ENCODE measurements at places on chromosomes 11 and 22.

DNA sequence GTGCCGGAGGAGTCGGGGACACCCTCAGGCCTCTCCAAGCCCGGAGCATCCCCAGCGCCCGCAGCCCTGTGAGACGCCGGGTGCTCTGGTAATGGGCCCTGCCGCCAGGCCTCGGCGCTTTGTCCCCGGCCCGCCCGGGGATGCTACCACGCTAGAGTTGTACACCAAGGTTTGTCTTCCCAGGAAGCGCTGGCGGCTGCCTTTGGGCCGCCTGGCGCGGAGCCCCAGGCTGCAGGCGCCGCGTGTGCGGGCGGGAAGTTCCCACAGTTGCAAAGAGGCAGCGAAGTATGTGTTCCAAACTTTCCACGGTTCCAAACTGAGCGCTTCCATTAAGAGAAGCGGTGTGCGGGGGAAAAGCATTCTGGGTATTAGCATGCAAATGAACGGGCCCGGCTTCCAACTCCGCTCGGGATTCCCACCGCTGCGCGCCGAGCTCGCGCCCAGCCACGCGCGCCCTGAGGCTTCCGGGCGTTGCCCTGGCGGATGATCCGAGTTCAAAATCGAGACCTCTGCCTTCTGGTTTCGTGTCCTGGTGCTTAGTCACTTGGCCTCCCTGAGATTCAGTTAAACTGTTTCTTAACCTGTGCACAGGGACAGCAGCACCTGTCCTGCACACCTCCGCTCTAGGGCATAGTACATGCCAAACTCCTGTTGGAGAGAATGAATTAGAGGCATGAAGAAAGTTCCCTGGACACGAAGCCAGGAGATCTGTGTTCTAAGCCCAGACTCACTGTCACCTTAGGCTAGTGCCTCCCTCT lies 1.3 kb upstream of the PATZ1 start:
- no peak for DNase-seq

GRCh38 chr11:69305885-69306540 lies 12.1 kb downstream of the MYEOV start:
- no peak for DNase-seq

DNA sequence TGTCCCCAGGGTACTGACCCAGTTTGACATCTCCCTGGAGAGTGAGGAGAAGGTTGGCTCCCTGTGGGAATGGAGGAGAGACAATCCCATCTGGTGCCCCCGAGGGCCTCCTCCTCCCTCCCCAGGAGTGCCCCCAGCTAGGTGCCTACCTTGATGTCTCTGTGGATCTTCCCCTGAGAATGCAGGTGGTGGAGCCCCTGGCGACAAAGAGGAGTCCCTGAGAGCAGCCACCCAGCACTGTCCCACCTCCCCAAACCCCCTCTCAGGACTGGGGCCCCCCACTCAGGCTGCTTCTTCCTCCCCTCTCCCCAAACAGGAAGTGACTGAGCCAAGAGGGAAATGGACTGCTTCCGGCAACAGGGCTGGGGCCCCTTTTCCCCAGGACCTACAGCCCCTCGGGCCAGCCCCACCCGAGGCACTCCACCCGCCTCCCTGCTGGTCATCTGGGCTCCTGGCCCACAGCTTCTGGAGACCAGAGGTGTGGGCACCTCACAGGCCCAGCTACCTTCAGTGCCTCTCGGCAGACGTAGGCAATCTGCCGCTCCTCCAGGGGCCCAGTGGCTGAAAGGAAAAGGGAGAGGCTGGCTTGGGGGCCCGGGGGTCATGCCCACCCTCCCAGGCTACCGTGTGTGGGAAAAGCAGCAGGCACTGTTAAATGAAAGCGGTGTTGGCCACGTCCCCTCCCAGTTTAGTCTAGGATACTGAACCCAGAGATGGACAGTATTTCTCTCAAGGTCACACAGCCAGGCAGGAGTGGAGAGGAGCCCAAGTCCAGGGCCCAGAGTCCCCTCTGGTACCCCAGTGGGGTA lies 1.2 kb downstream of the MAP4K2 start:
- DNase-seq: no peak

DNA sequence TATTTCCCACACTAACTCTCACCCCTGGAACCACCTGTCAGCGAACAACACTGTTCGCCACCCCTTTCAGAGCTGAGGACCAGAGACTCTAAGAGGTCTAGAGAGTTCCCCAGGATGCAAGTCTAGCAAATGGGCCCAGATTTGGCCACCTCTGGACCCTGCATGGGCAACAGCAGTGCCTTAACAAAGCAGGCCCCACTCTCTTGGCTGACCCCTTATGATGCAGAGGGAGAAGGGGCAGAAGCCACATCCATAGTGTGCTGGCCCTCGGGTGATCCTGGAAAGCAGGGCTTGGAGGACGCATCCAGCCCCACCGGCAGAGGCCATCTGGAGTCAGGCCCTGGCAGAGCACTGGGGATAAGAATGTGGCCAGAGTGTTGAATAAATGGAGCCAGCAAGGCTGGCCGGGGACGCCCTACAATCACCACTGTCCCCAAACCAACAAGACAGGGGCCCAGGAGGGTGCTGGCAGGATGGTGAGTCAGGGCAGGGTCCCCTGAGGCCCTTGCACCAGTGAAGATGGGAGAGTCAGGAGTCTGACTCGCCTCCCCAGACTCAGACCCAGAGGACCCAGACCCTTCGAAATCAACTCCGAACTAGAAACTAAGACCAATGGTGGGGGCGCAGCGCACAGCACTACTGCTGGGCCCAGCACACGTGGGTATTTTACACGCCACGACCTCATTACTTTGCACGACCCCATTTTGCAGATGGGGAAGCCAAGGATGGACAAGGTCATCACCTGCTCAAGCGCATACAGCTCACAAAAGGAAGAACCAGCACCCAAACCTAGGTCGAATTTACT lies 6.5 kb downstream of the CSNK1E start:
- DNase-seq: no peak

- DNase-seq: peak; percentile 99
Observed at GRCh38 chr11:288478-289397, at the start of gene PGGHG. Gene PGGHG (plus strand): TSS chr11:289126. CDS start chr11:289817, 691 bp downstream.

GRCh38 chr11:59616396-59616982 lies 915 bp upstream of the OSBP start:
- DNase-seq: no peak

DNA sequence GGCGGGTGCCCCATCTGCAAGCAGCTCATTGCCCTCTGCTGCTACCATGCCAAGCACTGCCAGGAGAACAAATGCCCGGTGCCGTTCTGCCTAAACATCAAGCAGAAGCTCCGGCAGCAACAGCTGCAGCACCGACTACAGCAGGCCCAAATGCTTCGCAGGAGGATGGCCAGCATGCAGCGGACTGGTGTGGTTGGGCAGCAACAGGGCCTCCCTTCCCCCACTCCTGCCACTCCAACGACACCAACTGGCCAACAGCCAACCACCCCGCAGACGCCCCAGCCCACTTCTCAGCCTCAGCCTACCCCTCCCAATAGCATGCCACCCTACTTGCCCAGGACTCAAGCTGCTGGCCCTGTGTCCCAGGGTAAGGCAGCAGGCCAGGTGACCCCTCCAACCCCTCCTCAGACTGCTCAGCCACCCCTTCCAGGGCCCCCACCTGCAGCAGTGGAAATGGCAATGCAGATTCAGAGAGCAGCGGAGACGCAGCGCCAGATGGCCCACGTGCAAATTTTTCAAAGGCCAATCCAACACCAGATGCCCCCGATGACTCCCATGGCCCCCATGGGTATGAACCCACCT lies 28.0 kb upstream of the L3MBTL2 start:
- no peak for DNase-seq

- DNase-seq: no peak
Observed at GRCh38 chr22:35686298-35686697, 31.4 kb upstream of the APOL5 start.

DNA sequence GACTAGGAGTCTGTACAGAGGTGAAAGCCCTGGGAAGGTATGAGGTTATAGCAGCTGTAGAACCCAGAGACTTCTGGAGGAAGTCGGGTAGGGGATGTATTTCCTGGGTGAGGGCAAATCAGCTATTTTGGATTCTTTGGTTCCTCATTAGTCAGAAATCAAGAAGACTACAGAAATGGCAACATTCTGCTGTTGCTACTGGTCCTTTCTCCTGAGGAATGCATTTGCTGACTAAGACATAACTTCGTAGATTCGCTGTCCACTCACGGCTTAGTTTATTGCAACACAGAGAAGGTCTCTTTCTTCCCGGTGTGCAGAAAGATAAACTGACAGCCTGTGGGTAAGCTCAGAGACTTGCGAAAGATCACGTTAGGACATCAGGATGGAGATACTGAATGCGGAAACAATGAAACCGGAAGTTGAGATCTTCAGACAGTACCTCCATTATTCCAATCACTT lies 25.3 kb upstream of the SESN3 start:
- no peak for DNase-seq

GRCh38 chr11:134469627-134470026 lies 57.6 kb upstream of the B3GAT1 start:
- DNase-seq: no peak

DNA sequence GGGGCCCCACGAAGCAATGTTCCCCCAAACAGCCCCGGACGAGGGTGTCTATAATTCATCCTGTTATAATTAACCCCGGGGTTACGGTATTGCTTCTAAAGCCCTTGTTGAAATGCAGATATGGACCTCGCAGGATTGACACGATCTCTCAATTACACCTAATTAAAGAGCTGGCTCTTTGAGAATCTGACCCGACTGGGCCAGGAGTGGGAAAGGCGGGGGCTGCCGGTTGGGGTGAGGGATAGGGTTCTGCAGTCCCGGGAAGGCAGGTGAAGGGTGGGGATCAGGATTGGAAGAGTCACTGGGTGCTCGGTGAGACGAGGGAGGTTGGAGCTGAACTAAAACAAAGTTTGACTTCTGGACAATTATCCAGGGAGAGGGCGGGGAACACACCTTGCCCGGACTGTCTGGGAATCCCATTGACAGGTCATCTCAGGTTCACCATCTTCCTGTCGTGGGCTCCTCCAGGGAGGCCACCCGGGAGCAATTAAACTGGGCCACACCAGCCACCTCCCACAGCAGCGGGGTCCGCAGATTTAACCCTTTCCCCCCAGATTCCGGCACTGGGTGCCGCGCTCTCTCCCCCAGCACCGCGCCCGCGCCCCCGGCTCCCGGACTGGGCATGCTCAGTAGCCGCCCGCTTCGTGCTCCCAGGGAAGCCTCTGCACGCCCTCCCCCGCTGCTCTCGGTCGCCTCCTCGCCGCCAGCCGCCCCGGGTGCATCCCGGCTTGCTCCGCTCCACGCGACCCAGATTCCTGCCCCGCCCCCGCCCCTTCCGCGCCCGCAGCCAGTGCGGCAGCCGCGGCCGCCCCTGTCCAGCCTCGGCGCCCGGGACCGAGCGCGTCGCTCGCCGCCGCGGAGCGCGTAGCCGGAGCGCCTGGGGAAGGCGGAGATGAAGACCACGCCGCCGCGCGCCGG lies at the start of gene ELMOD1:
ELMOD1 (plus strand) TSS at position 688 of the 918 bp plus-strand sequence. CDS start 27,043 bp downstream, outside the sequence.
- DNase-seq: peak; percentile 40

- no peak for DNase-seq
Observed at GRCh38 chr22:17980015-17980590, 44.3 kb downstream of the MICAL3 start.

- no peak for DNase-seq
Observed at GRCh38 chr11:36447947-36448346, 62.1 kb downstream of the TRAF6 start.

GRCh38 chr11:130390071-130390758 lies 38.2 kb downstream of the ADAMTS8 start:
- DNase-seq: no peak

DNA sequence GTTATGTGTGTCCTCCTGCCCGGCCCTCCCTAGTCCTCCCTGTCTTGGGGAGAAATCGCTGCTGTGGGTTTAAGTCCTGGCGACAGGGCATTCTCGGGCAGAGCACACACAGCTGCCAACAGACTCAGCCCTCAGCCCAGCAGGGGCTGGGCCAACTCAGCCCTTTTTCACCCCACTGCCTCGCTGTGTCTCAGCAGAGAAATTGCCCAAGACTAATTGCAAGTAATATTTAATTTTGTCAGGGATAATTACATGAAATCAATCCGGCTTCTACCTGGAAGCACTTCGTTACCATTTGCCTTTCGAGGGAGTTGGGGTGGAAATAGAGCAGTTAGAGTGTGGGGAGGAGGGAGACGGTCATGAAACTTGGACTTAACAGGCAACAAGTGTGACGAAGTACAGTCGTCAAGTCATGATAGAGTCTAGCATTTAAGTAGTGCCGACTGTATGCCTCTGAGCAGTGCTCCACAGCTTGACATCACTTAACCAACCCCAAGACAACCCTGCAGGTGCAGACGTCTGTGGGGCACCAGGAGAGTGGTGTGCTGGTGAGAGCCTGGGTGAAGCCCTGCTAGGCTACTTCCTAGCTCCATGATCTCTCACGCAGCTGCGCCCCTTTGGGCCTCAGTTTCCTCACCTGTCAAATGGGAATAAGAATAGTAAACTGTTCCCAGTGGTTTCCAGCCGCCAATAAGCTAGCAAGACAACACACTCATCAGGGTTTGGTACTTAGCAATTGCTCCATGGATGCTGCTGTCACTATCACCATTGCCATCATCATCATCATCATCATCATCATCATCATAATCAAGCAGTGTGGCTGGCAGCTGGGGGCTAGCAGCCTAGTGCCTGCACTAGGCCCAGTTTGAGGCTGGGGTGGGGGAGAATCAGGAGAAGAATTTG lies 29.2 kb downstream of the MN1 start:
- DNase-seq: no peak

DNA sequence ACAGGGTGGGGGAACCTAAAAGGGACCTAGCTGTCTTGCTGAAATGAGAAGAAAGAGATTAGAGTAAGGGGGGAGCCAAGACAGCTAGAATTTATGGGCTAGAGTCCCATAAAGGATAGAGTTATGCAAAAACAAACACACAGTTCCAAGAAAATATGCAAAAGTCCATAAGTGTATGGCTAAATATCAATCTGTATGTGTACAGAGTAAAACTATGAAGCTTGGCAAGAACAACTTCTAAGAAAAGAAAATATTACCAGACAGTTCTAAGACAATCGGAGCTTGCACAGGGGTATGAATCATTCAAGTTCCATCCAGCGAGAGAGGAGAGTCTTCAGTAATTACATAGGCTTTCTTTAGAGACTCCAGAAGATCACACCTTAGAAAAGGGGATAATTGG lies 41.8 kb downstream of the GDPD4 start:
- no peak for DNase-seq

GRCh38 chr22:46965555-46966494 lies 203.4 kb downstream of the TBC1D22A start:
- no peak for DNase-seq

DNA sequence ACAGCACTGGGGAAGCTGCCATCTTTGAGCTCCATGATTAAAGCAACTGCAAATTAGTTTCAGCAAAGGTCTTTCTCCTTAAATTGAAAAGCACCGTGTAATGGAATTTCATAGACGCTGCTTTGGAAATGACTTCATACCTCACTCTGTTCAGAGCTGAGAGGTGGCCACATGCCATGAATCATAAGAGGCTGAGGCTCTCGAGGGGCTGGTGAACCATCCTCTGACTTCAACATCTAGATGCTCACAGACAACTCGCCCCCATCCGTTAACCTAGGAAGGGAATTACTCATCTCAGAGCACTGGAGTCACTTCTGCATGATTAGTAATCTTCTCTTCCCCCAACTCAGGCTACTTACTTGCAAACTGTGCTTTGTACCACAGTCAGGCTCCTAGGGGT lies 122.3 kb downstream of the RCN1 start:
- peak; percentile 62 for DNase-seq

GRCh38 chr11:73047773-73048371 lies 94.2 kb downstream of the FCHSD2 start:
- no peak for DNase-seq

- DNase-seq: no peak
Observed at GRCh38 chr22:29004647-29005371, 56.8 kb downstream of the C22orf31 start.

- no peak for DNase-seq
Observed at GRCh38 chr11:100555931-100556330, 131.2 kb upstream of the ARHGAP42 start.
